ENCODE measurements at places on chromosomes 1 and 21.

- DNase-seq, result no peak
Measured at GRCh38 chr1:221698579-221699349, 43.1 kb downstream of the DUSP10 start.

DNA sequence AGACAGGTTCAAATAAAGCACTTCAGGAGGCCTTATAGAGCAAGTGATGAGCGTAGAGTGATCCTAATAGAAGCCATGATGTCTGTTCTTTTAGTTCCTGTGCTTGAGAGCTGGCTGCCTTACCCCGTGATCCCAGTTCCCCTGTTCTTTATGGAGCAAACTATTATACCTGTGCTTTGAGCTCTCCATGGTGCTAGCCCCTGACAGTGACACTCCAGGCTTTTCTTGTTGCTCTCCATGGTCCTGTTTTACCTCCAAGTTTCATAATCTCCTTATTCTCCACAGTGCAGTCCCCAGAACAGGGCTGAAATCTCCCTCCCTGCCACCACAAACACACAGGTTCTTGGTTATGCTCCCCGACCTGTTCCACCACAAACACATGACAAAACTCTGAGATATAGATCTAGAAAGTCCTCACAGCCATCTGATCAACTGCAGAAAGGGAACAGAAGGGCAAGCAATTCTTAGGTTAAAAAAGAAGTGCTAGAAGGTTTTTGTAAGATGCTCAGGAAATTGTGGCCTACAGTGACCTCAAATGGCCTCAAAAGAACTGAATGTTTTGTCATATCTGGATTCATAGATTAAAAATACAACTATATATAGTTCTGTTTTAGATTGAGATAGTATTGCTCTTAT is 6.0 kb downstream of the CADM3 start:
- DNase-seq, result peak; percentile 56

GRCh38 chr1:216596281-216596862 is 126.9 kb downstream of the ESRRG start:
- DNase-seq, result no peak

DNA sequence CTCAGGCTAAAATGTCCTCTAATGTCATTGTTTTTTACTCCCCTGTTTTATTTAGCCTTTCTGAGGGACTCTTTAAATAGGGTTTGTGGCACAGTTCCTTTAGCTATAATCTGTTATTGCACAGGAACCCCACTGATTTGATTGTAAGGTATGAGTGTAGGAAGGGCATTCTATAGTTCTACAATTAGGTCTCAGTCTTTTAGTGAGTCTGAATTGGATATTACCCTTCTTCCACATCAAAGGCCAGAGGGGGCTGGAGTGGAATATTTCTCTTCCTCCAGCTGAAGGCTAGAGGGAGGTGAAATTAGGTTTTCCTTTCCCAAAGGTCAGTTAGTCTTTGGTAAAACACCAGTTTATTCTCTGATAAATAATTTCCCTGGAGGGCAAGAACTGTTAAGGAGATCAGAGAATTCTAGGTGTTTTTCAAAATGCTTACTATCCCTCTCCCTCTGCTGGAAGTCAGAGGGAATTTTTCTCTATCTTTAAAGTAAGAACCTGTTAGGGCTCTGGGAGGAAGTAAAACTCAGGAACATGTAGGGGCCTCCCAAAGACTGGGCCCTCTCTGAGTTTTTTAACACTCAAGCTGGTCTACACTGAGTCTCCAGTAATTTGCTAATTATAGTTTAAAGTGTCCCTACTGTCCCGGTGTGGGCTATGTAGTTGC is 176.3 kb upstream of the ZNHIT6 start:
- peak; percentile 16 for DNase-seq

GRCh38 chr1:76035053-76035452 is 39.5 kb upstream of the ST6GALNAC3 start:
- DNase-seq, result no peak

DNA sequence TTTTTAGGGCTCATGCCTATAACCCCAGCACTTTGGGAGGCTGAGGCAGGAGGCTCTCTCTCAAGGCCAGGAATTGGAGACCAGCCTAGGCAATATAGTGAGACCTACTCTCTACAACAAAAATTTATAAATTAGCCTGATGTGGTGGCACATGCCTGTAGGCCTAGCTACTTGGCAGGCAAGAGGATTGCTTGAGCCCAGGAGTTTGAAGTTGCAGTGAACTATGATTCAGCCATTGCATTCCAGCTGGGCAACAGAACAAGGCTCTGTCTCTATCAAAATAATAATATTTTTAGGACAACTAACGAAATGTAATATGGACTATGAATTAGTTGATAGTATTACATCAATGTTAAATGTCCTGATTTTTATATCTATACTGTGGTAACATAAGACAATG is 68.8 kb upstream of the ARID1A start:
- no peak for DNase-seq

DNA sequence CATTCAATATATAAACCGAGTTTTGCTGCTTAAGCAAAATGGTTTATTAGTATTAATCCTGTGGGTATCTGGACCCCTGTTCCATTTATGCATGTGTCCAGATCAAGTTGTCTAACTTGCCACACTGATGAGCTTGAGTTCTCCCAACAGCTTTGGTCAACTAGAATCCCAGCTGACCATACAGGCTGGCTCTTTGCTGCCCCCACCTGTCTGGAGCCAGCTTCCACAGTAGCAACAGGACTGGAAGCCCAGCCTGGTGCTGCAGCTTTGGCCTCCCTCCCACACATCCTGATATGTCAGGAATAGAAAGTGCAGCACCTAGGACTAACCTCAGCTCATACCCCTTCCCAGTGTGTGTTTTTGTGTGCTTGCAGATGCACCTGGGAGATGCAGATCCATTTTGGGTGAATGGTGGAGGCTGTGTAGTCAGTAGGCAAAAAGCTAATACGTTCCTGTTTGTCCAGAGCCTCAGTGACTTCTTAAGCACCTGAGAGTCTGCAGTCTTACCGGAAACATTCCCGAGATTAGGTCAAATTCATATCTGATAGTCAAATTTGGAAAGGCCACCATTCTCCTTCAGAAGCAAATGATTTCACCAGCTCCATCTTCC is 40.9 kb upstream of the BEND5 start:
- peak; percentile 15 for DNase-seq

GRCh38 chr1:21189906-21190500 is 13.3 kb upstream of the EIF4G3 start:
- no peak for DNase-seq

- DNase-seq, result no peak
Measured at GRCh38 chr1:172324761-172325160, 95.7 kb upstream of the C1orf105 start.

- peak; percentile 47 for DNase-seq
Measured at GRCh38 chr1:166975361-166976129, at the start of gene ILDR2. ILDR2 (minus strand) TSS chr1:166975540; CDS start chr1:166975268, 272 bp downstream.

DNA sequence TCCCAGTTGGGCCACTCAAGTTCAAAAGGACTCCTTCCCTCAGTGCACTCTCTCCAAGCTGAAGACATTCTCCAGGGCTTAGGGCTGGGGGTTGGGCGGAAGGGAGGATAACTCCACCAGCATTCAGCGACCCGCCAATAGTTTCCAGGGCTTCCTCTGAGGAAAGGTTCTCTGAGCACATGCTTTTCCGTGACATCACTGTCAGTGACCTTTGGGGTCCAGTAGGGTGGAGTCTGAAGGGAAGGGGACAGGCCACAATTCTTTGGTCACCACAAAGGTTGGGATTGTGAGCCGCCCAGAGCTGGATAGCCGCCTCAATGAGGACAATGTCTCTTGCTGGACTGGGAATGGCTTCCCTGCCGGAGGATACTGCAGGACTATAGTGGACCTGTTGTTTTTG is 22.8 kb upstream of the RXRG start:
- no peak for DNase-seq

GRCh38 chr1:3457910-3458883 is 3.7 kb downstream of the ARHGEF16 start:
- DNase-seq, result no peak

DNA sequence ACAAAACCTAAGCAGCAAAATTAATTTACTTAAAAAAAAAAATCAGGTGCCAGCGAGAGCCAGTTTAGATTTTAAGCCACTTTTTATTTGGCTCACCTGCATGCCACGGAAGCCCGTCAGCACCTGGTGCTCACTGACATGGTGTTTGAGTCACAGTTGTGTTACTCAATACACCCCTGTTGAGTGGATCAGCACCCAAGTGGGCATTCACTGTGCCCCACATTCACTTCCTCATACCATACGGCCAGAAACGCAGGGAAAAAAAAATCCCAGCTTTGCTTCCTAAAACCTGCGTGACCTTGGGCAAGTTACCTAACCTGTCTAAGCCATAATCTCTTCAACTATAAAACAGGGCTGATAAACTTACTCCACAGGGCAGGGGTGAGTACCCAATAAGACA is 42.8 kb upstream of the SIM2 start:
- DNase-seq, result no peak

GRCh38 chr1:233241759-233242158 is 53.8 kb downstream of the PCNX2 start:
- DNase-seq, result no peak

- DNase-seq, result no peak
Measured at GRCh38 chr1:180953291-180954004, 40.8 kb downstream of the KIAA1614 start.

GRCh38 chr1:158999316-159000069 is 10.2 kb upstream of the IFI16 start:
- DNase-seq, result no peak

- DNase-seq, result peak; percentile 30
Measured at GRCh38 chr21:33302796-33303195, 22.0 kb upstream of the IFNAR1 start.

- DNase-seq, result no peak
Measured at GRCh38 chr1:155860970-155861510, 1.7 kb downstream of the SYT11 start.

DNA sequence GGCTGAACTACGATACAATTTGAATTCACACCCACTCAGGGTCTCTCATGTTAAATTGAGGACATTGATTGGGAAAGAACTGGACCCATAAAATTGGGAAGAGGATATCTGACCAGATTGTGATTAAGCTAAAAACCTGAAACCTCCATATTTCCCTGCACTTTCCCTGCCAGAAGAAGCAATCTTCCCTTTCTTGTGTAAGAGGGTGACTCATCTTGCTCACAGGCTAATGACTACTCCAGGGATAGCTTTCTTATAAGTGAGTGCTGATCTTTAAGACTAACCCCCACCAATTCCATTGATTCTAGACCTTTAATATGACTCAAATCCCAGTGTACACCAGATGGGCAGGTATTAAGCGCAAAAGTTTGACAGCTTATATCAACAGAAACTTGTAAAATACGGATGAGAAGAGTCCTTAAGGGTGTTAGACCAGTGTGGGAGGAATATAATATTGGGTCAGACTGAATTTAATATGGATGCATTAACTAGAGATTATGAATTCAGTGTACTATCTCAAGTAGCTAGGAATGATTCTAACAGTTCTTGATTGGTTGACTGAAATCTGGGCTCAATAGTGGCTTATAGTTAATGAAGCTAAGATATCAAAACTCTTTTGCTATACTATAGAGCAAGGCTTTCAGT is 12.1 kb upstream of the SGIP1 start:
- DNase-seq, result no peak

GRCh38 chr1:152878042-152878441 is at the start of gene SMCP:
SMCP (plus strand) TSS chr1:152878322; CDS start chr1:152884423, 6,101 bp downstream.
- DNase-seq, result no peak

DNA sequence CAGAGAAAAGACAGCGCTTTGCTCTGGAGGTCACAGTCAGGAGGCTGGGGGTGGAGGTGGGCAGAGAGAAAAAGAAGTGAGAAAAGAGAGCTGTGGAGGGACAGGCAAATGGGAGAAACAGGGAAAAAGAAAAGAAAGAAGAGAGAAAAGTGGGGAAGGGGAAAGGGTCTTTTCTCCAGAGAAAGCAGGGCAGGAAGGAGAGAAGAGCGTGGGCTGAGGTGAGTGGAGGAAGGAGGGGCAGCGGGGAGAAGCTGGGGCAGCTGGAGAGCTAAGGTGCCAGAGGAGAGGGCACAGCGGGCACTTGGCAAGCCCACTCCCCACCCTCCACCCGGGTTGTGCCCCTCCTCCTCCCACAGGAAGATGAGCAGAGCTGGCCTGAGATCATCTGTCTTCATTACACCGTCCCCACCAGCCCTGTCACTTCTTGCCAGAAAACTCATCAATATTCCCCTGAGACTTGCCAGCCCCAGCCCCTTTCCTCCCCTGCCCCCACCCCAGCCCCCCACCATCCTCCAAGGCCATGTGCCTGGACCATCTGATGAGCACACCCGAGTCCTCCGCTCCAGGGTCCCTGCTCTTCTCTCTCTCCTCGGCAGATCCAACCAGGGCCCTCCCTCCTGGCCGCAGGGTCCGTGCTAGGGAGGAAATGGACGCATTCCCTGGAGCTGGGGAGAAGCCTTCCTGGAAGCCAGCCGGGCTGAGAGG is 17.0 kb upstream of the BLACAT1 start:
- no peak for DNase-seq

DNA sequence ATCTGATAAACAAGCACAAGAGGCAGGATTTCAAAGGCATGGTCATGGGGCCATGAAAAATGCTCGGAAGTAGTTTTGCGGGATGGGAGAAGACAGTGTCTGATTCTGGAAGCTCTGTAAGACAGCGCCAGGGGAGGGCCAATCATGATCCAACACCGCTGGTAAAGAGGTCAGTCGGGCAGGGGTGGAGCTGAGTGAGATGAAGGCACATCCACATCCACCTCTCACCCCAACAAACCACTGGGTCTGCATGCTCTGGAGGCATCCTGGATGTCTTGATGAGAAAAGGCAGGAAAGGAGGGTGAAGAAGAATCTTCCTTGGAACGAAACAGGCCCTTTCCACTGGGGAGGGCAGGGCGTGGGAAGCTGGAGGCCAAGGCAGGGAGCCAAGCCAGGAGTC is 288.3 kb downstream of the PCP4 start:
- no peak for DNase-seq

GRCh38 chr1:167923324-167924056 is 9.6 kb upstream of the ADCY10 start:
- DNase-seq, result no peak

- DNase-seq, result no peak
Measured at GRCh38 chr1:154524881-154525280, 22.7 kb upstream of the SHE start.

DNA sequence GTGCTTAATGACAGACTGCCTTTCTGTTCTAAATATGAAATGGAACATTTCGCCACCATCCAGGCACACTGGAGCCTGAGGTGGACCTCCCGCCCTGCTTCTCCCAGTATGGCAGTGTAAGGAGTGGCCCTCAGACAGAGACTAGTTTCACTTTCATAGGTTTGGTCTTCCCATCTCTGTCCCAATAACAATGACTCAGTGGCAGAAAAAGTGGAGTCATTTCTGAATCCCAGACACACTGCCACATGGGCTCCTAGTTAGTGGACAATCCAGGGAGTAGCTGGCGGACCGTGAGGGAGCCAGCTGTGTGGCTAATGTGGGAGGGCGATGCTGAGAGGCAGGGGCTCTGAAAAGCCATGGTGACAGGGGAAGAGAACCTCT is 95.6 kb upstream of the TSPAN2 start:
- no peak for DNase-seq

- no peak for DNase-seq
Measured at GRCh38 chr21:42731264-42732032, 78.0 kb downstream of the PDE9A start.

- no peak for DNase-seq
Measured at GRCh38 chr1:37515185-37516034, 844 bp upstream of the MEAF6 start.

GRCh38 chr1:184878002-184878401 is 96.3 kb downstream of the NIBAN1 start:
- no peak for DNase-seq
